ENCODE measurements at places on chromosomes 7 and 10. TPM values are rescaled to one million over a fixed set of nuclear protein-coding genes. Genes with fewer than 3 reads are reported as not detected.

Gene SPDYE3
- total RNA-seq, result not detected

Gene MBL2
- not detected for total RNA-seq

Gene MSMB
- not detected for total RNA-seq

Gene FGFBP3
- 2.0 TPM for total RNA-seq

Gene GPR15LG
- not detected for total RNA-seq
